ENCODE measurements at places on chromosomes 2 and 18.

- no peak for DNase-seq
These were observed 16.2 kb upstream of the MREG start for GRCh38 chr2:216029416-216030129.

- no peak for DNase-seq
These were observed 498 bp downstream of the TGOLN2 start for GRCh38 chr2:85327160-85327821.

DNA sequence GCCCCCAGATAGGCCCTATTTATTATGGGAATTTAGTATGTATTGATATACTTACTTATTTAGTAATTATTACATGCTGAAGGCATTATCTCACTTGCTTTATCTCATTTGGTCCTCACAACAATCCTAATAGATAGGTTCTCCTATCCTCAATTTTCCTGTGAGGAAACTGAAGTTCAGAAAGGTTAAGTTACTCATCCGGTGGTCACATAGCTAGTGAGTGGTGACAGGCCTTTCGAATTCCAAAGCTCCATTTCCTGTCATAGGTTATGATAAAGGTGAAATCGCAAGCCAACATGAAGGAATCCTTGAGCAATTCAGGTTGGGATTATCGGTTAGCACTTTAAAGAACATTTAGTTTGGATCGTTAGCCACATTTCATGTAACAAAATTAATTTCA is 33.3 kb downstream of the NAB1 start:
- DNase-seq, result no peak

DNA sequence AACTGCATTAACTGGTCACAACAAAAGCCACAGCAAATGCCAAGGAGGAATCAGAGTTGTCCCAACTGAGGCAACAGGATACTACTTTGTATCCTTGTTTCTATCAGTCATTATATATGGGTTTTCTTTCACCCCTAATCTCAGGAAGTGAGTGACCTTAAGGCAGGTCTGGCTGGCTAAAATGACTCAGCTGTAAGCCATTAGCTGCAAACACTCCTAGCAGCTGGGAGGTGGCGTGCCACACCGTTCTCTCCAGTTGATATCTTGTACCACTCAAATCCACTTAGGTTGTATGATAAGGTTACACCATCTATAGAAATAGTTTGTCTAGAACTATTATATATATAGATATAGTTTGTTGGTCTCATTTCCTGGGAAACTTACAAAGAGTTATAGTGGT is 171.1 kb upstream of the MC4R start:
- DNase-seq, result no peak

DNA sequence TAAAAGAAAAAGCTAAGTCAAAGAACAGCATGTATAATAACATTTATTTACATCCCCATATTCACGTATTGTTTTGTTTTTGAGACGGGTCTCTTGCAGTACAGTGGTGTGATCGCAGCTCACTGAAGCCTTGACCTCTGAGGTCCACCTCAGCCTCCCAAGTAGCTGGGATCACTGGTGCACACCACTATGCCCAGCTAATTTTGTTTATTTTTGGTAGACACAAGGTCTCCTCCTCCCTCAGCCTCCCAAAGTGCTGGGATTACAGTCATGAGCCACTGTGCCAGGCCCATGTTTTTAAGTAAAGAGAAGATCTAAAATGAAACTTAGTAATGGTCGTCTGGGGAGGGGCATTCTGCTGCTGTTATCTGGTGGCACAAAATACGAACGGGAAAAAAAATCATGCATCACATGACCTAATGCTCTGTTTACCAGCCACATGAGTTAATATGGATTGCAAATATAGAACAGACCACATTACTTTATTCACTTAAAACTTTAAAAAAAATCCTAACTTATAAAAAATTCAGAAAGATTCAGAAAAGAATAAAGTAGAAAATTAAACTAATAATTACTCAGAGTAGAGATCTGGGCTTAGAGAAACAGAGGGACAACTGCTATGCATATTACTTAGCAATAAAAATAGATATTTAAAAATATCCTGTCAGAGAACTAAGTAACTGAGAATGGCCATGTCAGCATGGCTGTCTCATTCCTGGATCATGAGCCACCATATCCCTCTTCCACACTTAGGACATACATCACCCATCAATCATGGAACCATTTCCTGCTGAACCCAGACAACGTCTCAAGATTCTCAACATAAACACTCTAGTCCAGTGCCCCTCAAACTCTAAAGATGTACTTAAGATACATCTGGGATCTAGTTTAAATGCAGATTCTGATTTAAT is 7.3 kb downstream of the MMADHC start:
- DNase-seq, result no peak

GRCh38 chr18:65124633-65125032 is 626.2 kb upstream of the CDH7 start:
- DNase-seq, result no peak

GRCh38 chr2:216222650-216223352 is 113.7 kb downstream of the XRCC5 start:
- no peak for DNase-seq

DNA sequence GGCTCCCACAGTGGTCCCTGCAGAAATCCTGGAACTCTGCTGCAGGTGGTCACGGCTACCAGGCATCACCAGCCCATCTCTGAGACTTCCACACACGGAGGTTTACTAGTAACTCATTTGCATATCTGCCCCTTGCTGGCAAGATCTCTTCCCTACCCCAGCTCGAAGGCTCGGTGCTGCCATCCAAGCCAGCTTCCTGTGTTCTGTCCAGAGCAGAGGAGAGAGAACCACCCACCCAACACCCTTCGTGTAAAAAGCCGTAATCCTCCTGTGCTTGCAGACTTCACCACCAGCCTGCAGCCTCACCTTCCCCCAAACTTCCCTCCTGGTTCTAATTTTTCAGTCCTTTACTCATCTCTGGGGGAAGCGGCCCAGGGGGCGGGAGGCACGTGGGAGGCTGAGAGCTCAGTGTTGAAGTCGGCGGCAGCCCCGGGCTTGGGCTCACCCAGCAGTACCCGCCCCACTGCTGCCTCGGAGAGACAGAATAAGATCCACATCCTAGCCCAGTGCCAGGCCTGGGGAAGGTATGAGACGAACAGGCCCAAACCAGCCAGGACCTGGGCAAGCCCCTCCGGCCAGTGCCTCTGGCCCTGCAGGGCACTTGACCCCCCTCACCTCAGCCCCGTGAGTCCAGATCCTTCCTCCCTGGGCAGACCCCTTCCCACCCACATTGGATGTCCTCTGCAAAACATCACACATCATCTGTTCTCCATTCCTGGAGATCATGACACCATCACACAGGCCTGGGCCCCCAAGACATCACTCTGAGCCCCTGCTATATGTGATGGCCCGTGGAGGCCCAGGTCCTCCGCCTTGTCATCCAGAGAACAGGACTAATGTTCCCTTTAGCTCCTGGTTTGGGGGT is 145.8 kb upstream of the ID2 start:
- DNase-seq, result no peak

GRCh38 chr2:14678761-14679160 is 46.2 kb downstream of the LRATD1 start:
- DNase-seq, result no peak

- DNase-seq, result no peak
These were observed 335.7 kb upstream of the CDH7 start for GRCh38 chr18:65415098-65415497.

DNA sequence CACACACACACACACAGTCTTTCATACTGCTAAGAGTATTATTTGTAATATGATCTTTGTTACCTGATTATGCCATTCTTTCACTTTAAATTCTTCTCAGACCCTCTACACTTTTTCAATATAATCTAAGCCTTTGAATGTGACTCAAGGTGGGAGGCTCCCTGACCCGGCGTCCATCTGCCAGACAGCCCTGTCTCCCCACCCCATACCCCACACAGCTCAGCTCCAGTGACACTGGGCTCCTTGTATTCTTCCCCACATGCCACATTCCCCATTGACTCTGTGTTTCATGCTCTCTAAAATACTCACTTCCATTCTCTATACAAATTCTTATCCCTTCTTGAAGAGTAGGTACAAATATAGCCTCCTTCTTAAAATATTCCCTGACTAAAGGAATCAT is 442.2 kb downstream of the TGIF1 start:
- no peak for DNase-seq

- DNase-seq, result no peak
These were observed 520.0 kb downstream of the SLC4A3 start for GRCh38 chr2:220147161-220148038.

DNA sequence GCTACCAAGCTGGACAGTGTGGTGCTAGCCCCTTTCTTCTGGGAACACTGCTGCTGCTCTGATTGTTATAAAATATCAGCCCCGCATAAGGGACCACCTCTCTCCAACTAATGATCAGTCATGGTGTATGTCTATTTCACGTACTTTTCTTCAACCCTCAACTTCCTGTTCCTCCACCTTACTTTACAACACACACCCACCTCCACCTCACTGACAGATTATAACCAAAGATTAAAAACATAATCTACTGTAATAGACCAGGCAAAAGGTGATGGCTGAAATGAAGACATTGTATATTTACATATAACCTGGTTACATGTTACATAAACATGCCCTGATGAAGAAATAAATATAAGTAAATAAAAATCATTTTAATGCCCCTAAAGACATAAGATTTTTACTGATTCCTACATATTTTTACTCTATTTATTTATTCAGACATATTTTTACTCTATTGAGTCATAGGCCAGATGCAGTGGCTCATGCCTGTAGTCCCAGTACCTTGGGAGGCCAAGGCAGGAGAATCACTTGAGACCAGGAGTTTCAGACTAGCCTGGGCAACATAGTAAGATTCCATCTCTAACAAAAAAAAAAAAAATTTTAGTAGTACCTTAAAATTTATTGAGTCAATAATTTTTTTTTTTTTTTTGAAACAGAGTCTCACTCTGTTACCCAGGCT is 12.8 kb downstream of the STK39 start:
- DNase-seq, result no peak

- DNase-seq, result no peak
These were observed 59.4 kb downstream of the RHOB start for GRCh38 chr2:20506201-20506685.

DNA sequence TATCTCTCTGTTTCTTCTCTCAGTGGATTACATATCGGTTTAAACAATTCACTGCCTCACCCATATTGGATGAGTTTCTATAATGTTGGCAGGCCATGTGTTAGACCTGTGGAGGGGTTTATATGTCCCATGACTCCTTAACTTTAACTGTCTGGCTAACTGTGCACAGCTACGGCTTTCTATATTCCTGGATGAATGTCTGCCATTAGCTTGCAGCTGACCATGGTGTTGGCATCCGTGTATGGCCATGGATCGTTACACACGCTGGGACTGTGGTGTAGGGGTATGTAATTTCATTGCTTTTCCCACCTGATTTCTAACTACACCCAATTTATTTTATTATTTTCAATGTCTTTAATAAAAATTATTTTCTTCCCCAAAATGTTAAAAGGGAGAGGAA is 3.3 kb upstream of the TANC1 start:
- DNase-seq, result no peak

GRCh38 chr2:45477546-45477945 is 133.5 kb downstream of the SRBD1 start:
- DNase-seq, result no peak

GRCh38 chr2:108604196-108604595 is 69.9 kb downstream of the LIMS1 start:
- no peak for DNase-seq

DNA sequence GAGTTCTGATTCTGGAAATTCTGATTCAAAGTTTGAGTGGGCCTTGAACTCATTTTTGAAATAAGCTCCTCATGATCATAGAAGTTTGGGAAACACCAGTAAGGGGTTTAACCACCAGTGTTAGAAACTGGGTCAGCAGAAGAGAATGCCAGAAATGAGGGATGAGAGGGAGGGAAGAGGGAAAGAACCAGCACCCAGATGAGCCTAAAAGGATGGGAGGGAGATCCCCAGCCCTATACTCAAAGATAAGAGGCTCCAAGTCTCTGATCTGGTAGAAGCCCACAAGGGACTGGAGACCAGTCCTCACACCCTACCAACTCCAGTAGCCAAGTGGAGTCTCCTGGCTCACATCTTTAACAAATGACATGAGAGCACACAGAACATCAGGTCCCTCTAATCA is 305.0 kb upstream of the NRP2 start:
- DNase-seq, result no peak

Data from AG09319 (cell line).